ENCODE measurements at places on chromosomes 11 and 22.

DNA sequence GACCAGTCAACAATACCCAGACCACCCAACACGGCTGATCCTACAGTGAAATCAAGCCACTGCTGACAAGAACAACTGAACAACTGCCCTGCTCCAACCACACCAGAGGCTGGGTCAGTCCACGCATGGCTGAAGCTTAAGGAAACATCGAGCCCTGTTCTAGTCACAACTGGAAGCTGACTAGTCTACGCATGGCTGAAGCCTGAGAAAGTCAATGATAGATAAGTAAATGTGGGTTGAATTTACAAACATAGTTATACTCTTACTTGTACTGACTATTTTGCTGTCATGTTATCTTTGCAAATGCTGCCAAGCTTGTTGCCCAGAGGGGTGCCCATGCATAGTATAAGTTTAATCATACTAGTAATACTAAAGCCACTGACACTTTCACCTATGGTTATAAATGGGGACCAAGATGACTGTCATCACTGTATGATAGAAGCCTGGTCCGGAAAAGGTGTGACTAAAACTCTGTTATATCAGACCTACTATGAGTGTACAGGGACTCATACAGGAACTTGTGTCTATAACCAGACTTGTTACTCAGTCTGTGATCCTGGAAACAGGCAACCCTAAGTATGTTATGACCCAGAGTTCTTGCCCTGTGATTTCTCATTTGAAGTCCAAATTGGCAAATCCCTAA, 43.4 kb upstream of the GLYAT start:
- no peak for DNase-seq
- no peaks in the 10 kb centered on the region for H3K27me3 ChIP-seq
- no peak overlapping the region for H3K27ac ChIP-seq
- no peaks in the 10 kb centered on the region for H3K36me3 ChIP-seq

DNA sequence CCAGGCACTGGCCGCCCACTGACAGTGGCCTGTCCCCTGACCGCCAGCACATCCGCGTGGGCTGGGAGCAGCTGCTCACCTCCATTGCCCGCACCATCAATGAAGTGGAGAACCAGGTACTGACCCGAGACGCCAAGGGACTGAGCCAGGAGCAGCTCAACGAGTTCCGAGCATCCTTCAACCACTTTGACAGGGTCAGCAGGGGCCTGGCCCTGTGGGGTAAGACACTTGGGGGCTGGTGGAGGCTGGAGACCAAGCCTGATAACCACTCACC, 6.5 kb downstream of the CTSF start:
- no peaks in the 10 kb centered on the region for H3K4me1 ChIP-seq
- no peaks in the 10 kb centered on the region for H3K27me3 ChIP-seq
- H3K36me3 ChIP-seq = no peaks in the 10 kb centered on the region
- H3K27ac ChIP-seq = no peak overlapping the region

GRCh38 chr11:97990162-97990920, 1030.4 kb upstream of the CNTN5 start:
- H3K27ac ChIP-seq = no peak overlapping the region
- H3K4me3 ChIP-seq = no peak overlapping the region
- H3K4me1 ChIP-seq = no peaks in the 10 kb centered on the region
- no peaks in the 10 kb centered on the region for H3K27me3 ChIP-seq
- no peaks in the 10 kb centered on the region for H3K36me3 ChIP-seq

DNA sequence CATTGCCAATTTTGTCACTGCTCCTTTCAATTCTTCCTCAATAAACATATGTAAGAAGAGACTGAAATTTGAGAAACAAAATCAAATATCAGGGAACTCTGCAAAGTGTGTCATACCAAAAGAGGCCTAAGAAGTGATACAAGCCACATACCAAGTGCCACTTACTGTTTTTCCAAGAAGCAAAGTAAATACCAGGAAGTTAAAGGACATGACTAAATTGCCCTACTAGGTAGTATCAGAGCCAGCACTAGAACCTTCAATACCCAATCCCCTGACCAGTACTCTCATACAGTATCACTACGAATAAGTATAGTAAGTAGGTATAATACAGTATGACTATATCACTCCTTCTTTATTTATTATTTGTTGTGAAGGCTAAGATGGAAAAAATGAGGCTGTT, 13.6 kb downstream of the MAML2 start:
- no peaks in the 10 kb centered on the region for H3K27me3 ChIP-seq
- H3K27ac ChIP-seq = peak overlapping the region; percentile 15
- peaks cover 48% of the 10 kb centered on the region for H3K4me1 ChIP-seq
- H3K4me3 ChIP-seq = no peak overlapping the region
- no peak for DNase-seq

GRCh38 chr11:125341676-125342075, 154.4 kb downstream of the FEZ1 start:
- no peak for DNase-seq
- no peak overlapping the region for H3K27ac ChIP-seq
- H3K27me3 ChIP-seq = no peaks in the 10 kb centered on the region

- H3K4me3 ChIP-seq = no peak overlapping the region
- DNase-seq = no peak
- no peaks in the 10 kb centered on the region for H3K27me3 ChIP-seq
- no peak overlapping the region for H3K27ac ChIP-seq
Observed at GRCh38 chr11:79925570-79925969, 484.7 kb upstream of the TENM4 start.

DNA sequence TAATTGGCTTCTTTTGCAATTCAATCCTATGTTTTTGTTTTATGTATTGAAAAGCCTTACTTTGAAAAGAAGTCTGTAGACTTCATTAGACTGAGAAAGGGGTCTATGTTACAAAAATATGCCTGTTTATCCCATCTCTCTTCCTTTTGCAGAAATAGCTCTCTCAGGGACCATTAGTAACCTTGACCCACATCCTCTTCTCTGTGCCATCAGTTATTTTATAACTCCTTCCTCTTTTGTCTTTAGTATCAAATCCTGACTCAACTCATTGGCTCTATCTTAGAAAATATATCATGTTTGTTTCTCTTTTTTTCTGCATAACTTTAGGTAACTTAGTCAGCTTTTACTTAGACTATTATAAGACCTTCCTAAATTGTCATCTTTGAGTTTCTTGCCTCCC, 20.3 kb downstream of the ZC3H12C start:
- H3K27me3 ChIP-seq = no peaks in the 10 kb centered on the region
- no peak overlapping the region for H3K4me3 ChIP-seq
- peaks cover 4% of the 10 kb centered on the region for H3K4me1 ChIP-seq
- H3K36me3 ChIP-seq = no peaks in the 10 kb centered on the region

DNA sequence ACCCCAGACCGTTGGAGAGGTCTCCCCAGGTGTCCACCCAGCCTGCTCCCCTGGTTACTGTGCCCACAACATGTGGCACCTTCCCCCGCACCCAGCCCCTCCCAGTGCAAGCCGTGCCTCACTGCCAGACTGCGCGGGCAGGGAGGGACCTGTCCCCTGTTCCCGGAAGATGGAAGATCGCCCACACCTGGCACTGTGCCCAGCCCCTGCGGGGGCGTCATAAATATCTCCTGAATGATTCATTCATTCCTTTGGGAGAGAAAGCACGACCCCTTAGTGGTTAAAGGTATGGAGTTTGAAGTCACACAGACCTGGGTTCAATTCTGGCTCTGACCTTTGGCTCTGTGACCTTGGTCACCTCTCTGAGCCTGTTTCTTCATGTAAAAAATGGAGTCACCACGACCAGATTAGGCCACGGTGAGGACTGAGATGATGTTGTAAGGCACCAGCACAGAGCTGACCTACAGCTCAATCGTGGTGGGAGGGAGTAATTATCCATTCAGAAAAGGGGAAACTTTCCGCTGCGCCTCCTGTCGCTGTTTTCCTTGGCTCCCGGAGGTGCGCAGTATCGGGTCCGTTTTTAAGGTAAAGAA, 497 bp upstream of the SYT12 start:
- no peaks in the 10 kb centered on the region for H3K36me3 ChIP-seq
- H3K27ac ChIP-seq = peak overlapping the region; percentile 40
- peak; percentile 76 for DNase-seq
- H3K4me3 ChIP-seq = peak overlapping the region; percentile 53

GRCh38 chr22:36274531-36274930, 21.6 kb downstream of the APOL1 start:
- no peak for DNase-seq
- no peaks in the 10 kb centered on the region for H3K27me3 ChIP-seq
- no peaks in the 10 kb centered on the region for H3K4me1 ChIP-seq
- H3K4me3 ChIP-seq = no peak overlapping the region
- no peak overlapping the region for H3K27ac ChIP-seq

DNA sequence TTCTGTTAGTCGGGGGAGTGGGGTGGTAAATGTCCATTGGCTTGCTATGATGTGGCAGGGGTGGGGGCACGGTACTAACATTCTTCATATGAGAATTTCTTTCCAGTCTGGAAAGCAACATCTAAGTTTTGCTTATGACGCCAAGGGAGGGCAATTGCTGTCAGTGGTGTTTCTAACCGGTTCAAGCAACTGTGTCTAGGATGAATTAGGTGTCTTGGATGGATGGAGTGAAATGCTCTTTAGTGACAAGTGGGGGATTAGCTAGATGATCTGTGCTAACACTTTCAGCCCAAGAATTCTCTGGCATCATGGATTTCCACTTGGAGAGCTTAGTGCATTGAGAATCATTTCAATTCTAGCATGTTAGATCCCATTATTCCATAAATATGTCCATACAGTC, 262.6 kb upstream of the SORL1-AS1 start:
- H3K27me3 ChIP-seq = no peaks in the 10 kb centered on the region
